ENCODE measurements at places on chromosomes 2 and 18.

- no peak for DNase-seq
Measured at GRCh38 chr2:239307221-239307569, 93.6 kb downstream of the HDAC4 start.

GRCh38 chr2:74497777-74498499 is 1.5 kb downstream of the LBX2 start:
- DNase-seq, result no peak

DNA sequence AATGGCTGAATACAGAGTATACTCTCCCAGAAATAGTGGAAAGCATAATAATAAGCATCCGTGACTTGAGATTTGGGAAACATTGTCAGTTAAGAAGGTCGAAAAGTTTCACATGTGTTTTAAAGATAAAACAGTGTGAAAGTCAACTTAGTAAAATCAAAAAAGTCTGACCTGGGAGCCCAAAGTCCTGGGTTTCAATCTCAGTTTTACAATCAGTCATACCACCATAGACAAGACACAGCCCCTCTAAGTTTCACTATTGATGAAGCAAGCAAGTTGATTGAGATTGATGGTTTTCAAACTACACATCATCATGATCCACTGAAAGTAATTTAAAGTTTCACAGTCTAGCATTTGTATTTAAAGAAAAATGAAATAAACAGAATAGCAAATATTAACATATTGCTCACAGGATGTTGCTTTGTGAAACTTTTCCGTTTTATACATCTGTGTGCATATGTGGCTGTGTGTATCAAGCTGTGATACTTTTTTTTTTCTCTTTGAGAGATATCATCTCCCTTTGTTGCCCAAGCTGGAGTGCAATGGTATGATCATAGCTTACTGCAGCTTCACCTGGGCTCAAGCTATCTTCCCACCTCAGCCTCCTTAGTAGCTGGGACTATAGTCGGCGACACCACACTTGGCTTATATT is 71.1 kb downstream of the PIK3C3 start:
- no peak for DNase-seq

- no peak for DNase-seq
Measured at GRCh38 chr2:105881286-105882136, 136.8 kb downstream of the NCK2 start.

DNA sequence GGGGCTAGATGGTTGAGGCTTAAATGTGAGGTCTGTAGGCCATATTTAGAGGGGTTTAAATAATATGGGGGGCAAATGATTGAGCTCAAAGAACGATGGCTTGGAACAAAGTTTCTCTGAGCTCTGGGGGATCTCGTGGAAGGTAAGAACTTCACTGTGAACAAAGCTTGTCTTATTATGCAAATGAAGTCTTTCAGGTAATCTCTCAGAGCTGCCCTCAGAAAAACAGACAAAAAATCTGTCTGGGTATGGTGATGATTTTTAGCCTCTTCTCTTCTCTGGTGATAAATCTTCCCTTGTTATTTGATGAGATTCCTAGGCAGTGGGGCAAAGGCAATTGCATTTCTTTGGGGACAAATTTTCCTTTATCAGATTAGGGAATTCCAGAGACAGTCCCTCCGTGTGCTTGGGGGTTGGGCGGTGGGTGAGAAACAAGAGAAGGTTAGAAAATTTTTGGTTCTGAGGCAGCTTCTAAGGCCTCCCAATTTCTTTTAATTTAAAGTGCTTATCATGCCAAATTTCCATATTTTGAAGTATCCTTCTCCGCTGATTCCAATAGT is 760.4 kb downstream of the TSN start:
- no peak for DNase-seq

DNA sequence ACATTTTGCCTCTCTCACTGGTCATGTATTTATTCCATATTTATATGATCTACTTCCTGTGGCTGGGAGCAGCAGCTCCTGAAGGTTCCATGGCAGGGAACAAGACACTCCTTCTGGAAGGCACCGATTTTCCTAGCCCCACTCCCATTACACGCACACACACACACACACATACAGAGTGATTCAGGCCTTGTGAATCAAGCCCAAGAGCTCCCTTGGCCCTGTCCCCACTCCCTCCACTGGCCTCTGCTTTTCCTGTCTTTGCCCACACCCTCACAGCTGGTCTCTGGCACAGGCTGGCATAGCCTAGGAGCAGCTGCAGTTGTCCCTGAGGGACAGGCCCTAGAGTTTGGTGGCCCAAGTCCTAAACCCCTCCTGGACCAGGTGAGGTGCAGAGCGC is 201.7 kb downstream of the NAPG start:
- no peak for DNase-seq

GRCh38 chr2:74843433-74843832 is 9.5 kb downstream of the HK2 start:
- DNase-seq, result no peak

DNA sequence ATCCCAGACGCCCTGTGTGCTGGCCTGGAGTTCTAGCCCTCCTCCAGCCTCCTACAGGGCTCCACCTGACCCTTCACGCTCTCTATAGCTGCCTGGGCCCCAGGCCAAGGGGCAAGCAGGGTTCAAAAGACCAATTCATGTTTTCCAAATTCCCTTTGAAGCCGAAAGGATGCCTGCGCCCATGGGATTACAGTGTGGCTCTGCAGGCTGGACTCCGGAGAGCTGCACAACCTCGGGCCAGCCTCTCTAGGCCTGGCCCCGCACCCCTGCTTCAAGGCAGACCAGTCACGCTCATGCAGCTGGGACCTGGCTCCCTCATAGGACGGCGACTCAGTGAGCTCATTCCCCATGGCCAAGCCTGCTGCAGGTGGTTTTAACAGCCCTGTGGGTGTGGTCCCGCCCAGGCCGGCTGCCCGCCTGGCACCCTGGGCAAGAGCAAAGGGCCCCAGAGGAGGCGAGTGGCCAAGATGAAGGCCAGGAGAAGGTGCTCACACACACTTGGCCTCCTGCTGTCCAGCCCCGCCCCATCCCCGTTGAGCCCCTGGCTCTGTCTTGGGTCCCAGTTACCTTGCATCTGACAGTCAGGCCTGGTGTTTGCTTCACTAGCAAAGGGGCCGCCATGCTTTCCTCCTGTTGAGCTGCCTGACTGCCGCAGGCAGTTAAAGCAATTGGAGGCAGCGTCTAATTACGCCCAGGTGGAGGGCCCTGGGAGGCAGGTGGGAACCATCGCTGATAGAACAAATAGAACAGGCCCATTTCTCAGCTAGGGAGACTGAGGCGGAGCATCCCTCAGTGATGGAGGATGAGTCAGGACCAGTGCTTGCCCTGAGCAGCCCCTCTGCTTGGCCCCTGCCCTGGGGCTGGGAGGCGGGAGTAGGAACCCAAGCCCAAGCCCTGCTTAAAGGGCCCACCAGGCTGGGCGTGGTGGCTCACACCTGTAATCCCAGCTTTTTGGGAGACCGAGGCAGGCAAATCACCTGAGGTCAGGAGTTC is 56.9 kb downstream of the SMAD7 start:
- no peak for DNase-seq

DNA sequence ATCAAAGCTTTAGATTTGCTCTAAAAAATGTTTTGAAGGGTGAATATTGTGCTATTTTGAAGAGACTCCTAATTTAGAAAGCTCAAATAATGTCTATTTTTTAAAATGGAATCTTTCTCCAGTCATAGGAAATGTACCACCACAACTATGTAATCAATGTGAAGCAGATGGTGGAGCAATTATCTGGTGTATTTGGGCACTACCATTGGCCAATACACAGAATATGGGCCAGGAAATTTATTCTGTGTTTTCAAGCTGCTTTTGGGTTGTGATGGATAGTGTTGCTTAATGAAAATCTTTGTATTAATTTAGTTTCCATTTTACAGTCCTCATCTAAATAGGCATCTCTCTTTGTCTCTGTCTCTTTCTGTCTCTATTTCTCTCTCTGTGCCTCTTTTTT is 17.1 kb upstream of the VWC2L start:
- no peak for DNase-seq

GRCh38 chr2:231458368-231458767 is 5.9 kb downstream of the NCL start:
- no peak for DNase-seq

DNA sequence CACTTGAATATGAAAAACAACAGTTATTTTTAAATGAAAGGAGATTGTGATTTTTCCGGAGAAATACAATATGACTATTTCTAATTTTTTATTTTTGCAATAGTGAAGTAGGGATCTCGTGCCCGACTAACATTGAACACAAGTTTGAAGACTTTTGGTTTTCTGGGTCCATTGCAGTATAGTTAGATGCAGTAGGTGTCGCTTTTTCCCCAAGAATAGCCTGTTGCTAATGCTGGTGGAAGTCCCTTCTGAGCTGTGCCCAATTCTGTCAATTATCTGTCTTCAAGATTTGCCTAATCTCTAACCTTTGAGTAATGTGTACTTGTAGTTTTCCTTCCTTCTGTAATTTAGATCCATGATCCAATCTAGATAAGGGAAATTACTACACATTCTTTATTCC is 36.5 kb downstream of the SEMA4F start:
- no peak for DNase-seq

DNA sequence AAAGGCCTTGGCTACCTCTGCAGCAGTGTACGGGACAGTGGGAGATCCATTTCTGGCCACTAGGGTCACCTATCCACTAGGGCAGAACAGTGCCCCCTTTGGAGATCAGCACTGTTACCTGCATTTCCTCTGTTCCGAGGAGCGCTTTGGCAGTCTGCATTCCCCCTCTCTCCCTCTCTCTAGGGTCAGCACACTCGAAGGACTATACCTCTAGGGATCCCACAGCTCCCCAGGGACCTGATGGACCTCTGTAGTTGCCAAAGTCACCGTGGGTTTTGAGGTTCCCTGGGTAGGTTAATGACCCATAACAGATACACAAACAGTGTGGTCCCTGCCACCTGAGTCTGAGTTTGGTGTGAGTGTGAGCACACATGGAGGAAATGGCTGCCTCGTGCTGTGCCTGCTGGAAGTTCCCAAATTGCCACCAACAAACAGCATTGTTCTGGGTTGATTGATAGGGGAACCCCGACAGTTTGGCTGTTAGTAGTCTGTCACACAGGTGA is 99.8 kb upstream of the VWC2L start:
- no peak for DNase-seq

DNA sequence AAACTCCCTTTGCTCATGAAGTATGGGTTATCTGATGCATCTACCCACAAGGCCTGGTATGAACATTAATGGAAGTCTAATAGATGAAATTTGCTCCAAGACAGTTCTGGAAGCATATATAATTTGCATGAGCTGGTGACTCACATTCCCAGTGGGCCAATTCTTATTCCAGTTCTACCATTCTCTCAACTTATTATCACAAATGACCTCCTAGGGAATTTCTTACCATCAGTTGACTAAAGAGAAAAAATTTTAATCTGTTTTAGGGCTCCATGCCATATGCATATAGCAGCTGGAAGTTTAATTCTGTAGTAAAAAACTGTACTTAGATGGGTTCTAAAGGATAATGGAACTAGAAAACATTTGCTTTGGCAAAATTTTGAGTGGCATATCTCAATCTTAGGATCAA is 165.2 kb upstream of the COL3A1 start:
- DNase-seq, result no peak

DNA sequence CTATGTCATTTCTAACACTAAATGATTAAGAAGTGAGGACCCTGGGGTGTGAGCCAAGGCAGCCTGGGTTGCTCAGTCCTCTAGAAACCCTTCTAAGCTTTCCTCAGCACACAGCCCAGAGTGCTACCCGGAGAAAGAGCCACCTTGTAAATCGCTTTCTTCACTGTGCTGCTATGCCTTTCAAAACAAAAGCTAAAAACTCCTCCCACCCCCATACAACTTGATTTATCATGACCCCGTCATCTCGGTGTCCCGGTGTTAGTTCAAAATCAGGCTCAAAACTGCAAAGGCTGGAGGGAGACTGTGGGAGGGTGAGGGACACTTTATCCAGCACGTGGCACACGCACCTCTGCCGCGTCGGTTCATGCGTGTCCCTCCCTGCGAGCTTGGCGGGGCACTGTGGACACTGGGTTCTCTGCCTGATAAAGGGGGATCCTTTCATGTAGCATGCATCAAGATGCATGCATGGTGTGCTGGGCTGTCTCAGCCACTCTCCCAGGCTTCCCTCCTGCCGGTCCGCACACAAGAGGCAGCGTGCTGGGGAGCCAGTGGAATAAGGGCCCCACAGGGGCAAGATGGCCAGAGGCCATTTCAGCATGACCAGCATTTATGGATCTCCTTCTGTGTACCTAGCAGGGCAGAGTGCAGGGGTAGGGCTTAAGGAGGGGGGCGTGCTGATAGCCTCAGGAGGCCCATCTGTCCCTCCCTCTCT is 170.4 kb downstream of the SMAD7 start:
- no peak for DNase-seq

DNA sequence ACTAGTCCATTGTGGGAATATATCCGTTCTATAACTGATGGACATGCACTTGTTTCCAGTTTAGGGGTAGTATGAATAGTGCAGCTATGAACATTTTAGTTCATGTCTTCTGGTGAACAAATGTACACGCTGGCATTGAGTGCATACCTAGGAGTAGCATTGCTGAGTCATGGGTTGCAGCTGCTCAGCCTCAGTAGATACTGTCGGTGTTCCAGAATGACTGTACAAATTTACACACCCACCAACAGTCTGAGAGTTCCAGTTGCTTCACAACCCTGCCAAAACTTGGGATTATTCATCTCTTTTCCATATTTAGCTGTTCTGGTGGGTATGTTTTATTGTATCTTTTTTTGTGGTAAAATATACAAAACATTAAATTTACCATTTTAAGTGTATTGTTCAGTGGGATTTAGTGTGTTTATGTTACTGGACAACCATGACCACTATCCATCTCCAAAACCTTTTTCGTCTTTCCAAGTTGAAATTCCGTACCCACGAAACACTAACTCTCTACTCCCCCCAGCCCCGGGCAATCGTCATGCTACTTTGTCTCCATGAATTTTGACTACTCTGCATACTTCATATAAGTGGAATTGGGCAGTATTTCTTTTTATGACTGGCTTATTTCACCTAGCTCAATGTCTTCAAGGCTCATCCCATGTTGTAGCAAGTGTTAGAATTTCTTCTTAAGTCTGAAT is 281.0 kb downstream of the PRKCE start:
- no peak for DNase-seq

DNA sequence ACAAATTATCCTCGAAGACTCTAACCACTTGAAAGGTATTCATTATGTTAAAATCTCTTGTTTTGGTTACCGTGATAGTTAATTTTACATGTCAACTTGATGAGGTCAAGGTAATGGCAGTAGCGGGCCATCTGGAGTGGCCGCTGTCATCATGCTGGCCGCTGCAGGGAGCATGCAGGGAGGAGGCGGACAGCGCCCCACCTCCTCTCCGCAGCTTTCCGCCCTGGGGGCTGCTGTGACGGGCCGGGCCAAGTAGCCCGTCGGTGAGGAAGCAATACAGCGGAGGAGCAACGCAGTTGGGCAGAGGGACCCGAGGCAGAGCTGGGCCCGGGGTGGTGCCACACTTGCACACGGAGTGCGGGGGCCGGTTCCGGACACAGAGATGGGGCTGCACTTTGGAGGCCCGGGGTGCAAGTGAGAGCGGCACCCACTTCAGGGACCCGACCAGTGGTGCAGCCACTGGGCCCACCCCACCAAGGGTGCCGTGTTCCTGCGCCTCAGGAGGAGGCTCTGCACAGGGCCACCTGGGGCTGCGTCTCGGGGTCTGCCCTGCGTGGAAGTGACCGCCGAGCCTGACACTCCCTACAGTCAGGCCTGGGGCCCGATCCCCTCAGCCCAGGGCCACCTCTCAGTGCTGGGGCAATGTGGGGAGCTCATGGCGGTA is 452.4 kb downstream of the LRATD1 start:
- no peak for DNase-seq

- DNase-seq, result no peak
Measured at GRCh38 chr18:23182606-23183005, 47.3 kb downstream of the CABLES1 start.

GRCh38 chr2:40480073-40480472 is 28.2 kb upstream of the SLC8A1 start:
- no peak for DNase-seq

- DNase-seq, result no peak
Measured at GRCh38 chr2:126542247-126542646, 113.7 kb upstream of the GYPC start.

Data from stimulated activated CD8-positive, alpha-beta memory T cell treated with anti-CD3 and anti-CD28 coated beads, Interleukin-15, amount 100 ng/mL, for 24 hours (primary cell).